ENCODE measurements at places on chromosomes 11 and 22.

- DNase-seq = no peak
These were observed 6.5 kb downstream of the TENM4 start for GRCh38 chr11:79434283-79434682.

DNA sequence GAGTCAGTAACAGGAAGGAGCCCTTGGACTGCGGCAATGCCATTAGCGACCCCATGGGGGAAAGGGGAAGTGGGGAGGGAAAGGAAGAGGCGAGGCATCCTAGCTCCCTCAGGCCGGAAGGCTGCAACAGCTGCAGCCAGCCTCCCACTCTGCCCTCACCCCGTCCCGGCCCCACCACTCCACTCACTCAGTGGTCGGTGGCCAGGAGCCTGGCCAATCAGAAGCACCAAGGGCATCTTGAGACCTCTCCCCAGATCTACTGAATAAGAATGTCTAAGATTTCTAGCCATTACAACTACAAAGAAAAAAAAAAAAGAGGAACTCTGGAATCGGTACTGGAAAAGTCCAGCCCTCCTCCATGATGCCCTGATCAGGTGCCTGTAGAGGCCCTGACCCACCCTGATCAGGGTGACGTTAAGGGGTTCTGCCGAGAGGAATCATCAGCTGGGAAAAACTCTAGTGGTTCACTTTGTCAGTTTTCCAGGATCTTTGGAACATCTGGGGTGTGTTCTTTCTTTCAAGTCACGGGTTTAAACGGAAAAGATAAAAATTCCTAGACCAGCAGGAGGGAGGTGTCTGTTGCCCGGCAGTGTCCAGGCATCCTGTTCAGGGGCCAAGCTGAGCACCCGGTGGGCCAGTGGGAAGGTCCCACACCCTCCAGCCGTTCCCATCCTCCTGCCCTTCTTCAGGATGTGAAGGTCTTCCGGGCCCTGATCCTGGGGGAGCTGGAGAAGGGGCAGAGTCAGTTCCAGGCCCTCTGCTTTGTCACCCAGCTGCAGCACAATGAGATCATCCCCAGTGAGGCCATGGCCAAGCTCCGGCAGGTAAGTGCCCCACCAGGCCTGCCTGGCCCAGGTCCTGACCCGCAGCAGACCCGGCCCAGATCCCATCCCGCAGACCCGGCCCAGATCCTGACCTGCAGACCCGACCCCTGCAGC lies 14.4 kb downstream of the OAF start:
- no peak for DNase-seq

GRCh38 chr22:19526702-19527111 lies 2.5 kb upstream of the CLDN5 start:
- DNase-seq = no peak

- DNase-seq = no peak
These were observed 86.0 kb downstream of the RPS6KA4 start for GRCh38 chr11:64444838-64445441.

DNA sequence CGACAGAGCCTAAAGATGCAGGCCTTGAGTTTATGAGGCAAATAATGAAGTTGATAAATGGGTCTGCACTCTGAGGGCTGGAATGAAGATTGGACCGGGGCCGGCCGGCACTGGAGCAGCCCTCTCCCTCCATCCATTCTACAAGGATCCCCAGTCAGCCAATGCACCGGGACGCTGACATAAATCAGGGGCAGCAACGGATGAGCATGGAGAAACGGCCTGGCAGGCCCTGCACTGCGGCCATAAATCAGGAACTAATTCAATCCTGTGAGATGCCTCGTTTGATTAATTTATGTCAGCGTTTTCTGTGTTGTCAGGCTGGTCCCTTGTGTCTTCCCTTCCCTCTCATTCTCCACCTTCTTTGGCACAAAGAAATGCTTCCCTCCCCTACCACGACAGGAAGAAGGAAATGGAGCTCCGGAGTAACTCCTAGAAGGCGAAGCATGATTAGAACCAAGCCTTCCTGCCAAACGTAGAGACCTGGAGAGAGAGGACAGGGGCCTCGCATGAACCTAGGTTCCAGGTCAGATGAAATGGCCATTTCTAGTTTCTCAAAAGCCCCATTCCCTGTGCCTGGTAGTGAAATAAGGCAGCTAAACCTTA lies 358.4 kb downstream of the OPCML start:
- DNase-seq = no peak

DNA sequence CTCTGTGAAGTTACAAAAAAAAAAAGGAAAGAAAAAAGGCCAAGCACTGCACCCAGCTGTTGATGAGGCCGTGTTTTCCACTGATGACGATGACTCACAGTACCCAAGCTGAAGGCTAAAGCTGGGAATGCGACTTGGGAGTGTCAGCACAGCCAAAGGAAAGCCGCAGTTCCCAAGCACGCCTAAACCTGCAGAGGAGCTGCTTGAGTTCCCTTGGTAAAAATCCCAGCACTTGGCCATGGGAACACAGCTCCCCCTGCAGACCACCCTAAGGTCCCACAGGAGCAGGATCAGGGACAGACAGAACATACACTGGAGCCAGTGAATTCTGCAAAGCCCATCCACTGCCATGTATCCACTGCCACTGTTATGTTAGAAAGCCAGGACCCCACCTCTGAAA lies 39.9 kb downstream of the SERGEF start:
- no peak for DNase-seq

GRCh38 chr11:95256321-95256779 lies 25.3 kb upstream of the SESN3 start:
- no peak for DNase-seq

GRCh38 chr11:96680211-96681018 lies 290.6 kb downstream of the JRKL start:
- DNase-seq = no peak
